ENCODE measurements at places on chromosomes 1 and 21.
A peak's percentile ranks its signal among the peaks of the same experiment; 100 is the strongest.

DNA sequence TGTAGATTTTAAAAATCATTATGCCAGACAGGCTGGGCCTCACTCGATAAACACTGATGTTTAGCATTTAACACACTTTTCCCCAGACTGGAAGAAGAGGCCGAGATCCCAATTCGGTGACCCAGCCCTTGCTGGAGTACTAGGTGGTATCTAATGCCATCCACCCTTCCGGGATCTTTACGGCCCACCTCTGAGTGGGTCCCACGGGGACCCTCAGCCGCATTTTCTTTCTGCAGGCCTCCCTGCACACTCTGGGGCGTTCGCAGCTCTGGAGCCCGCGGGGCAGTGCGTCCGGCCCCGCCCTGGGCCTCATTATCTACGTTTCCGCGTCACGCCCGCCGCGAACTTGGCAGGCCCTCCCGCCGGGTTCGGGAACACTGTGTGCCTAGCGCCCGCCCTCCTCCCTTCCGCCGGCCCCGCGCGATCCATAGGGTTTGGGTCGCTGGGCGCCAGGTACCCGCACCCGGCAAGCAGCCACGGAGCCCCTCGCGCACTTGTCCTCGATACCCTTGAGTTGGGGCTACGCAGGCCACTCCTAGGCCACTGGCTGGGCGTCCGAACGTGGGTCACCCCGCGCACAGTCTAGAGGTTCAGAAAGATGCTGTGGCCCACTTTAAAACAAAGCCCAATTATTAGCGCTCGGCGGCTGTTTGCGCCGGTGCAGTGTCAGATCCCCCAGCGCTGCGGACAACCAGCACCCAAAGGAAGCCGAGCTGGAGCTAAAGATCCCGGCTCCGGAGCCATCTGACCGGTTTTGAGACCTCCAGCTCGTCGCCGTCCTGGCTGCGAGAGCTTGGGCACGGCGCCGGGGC lies 950 bp upstream of the EVA1C start:
- ATAC-seq = peak; percentile 81

- no peak for ATAC-seq
These were observed 34.2 kb upstream of the ATP5PO start for GRCh38 chr21:33949516-33950430.

- ATAC-seq = no peak
These were observed 8.8 kb upstream of the BTG2 start for GRCh38 chr1:203296460-203297073.

DNA sequence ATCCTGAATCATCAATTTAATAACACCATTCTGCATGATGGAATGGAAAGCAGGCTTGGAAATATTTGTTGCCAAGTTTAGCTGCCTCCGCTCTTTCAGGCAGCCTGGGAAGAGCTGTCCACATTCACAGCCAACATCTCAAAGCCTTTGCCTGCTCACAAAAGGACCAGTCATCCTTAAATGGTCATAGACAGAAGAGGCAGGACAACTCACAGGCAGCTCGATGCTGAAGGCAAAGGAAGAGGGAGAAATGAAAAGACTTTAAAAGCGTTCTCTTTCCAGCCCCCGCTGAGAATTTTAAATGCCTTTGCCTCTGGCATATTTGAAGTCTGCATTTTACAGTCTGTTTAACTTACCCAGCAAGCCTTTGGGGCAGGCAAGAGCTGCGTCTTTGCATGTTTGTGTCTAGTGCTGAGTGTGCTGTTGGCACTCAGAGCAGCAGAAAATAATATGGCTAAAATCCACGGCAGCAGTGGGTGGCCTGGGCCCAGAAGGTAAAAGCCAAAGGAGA lies 68.9 kb downstream of the NMNAT2 start:
- no peak for ATAC-seq

DNA sequence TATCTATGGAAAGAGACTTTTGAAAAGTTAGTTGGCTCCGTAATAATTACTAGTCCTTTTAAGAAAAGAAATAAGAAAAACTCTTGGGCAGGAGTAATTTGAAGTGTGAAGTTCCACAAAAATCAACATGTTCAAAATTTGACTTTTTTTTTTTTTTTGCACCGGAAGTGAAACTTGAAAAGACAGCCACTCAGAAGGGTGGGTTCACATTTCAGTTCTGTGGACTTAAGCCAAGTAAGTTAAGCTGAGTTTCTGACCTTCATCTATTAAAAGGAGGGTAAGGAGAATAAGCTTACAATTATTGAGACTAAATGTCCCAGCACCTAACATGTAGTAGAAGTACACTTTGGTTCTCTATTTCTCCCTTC lies 11.0 kb downstream of the RO60 start:
- no peak for ATAC-seq

DNA sequence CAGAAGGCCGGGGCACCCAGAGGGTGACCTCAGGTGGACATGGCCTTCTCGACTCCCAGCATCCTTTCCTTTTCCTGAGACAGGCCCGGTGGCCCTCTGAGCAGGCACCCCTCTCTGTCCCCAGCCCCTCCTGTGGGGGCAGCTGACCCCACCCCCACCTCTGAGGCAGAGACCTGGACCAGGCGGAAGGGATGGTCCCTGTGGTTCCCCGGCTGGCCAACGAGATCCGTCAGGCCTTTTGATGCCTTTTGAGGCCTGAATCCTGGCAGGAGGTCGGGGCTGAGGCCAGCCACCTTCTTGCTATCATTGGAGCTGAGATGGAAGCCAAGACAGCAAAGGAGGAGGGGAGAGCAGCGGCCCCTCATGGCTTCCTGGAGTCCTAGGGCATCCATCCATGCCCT lies 50.2 kb upstream of the ACTRT2 start:
- no peak for ATAC-seq

GRCh38 chr1:8374812-8375211 lies 56.9 kb downstream of the SLC45A1 start:
- peak; percentile 44 for ATAC-seq

DNA sequence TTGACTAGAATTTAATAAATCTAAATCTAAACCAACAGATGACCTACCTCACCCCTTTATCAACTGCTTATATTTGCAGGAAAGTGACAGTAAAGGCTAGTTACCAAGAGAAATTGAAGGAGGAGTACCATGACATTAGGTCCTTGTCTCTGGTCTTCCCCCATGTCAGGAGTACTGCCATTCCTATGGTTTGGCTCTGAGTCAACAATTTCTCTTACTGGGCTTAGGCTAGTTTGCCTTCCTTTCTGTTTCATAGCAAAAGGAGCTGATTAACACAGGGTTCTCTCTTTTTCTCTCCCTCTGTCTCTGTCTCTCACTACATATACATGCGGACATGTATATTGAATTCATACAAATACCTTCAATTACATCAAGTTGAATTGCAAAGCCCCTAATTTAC lies 579.9 kb downstream of the DPYD start:
- no peak for ATAC-seq

- ATAC-seq = no peak
These were observed 27.4 kb upstream of the ARHGEF16 start for GRCh38 chr1:3426956-3427535.

GRCh38 chr1:50969611-50970508 lies at the start of gene CDKN2C:
CDKN2C (plus strand) TSS chr1:50970245; CDS start chr1:50970369, 124 bp downstream.
- ATAC-seq = peak; percentile 63

- no peak for ATAC-seq
These were observed 1.9 kb downstream of the OR14A16 start for GRCh38 chr1:247822060-247822459.

DNA sequence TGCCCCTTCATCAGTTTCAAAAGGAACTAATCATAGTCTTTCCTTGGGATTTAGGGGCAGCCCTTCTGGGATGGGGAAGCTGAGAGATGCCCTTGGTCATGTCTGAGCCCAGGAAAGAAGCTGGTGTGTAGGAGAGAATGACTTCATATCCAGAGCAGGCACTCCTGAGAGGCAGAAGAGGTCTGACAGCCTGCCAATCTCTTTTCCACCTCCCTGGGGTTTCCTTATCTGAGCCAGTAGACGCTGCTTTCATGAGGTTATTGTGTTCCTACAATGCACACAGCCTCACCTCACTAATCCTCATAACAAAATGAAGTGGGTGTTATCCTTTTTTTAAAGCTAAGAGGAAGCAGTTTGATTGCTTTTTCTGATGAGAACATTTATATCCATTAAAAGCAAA lies 14.1 kb downstream of the ROR1 start:
- ATAC-seq = no peak

DNA sequence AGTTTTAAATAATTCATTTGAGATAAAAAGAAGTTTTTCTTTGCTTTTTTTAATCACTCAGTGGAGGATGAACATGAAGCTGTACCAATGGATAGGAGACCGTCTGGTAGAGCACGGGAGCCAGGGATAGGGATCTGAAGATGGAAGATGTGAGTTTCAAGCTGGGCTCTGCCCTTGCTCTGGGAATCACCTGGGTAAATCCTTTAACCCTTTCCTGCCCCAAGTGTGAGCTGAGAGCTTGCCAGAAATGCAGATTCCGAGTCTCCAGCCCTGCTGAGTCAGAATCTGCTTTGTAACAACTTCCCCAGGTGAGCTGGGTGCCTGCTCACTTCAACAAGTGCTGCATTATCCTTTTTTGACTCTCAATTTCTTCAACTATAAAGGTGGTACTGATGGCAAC lies 44.1 kb downstream of the ERG start:
- ATAC-seq = no peak
